D721Med (cell line): ENCODE measurements at places on chromosomes 1 and 21.

DNA sequence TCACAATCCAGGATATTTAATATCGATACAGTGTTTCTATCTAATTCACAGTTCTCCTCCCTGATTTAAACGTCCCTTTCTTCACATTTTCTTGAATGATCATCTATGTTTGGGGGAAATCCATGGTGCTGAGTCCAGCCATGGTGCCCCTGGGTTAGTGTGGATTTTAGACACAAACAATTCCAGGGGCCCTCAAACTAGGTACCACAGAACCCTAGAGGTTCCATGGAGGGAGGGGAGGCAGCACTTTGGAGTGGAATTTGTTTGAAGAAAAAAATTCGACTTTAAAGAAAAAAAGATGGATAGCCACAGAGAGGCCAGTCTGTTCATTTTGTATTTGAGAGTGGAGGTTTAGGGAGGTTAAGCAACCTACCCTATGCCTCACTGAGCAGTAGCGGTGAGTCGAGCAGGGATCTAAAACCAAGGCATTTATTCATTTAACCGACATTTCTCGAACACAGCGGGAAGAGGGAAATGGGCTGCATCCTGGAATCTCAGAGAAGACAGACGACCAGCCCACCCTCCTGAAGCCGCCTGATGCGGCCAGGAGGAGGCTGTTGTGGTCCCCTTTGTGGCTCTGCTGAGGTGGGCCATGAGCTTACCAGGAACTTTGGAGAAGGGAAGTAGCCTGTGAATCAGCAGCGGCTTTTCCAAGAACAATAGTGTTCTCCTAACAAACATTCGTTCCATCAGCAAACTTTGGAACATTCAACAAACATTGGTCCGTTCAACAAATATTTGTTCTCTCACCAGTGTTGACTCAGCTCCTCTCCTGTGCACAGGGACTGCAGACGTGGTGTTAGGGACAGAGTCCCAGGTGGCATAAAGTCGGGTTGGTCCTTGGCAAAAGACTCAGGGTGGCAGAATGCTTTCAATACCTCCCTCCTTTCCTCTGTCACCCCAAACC lies 103.5 kb upstream of the ZBTB40 start:
- no peak for DNase-seq

GRCh38 chr1:76625886-76626678 lies 241.2 kb upstream of the ST6GALNAC5 start:
- DNase-seq = no peak

GRCh38 chr1:188170411-188170810 lies 1341.7 kb downstream of the PLA2G4A start:
- DNase-seq = no peak

GRCh38 chr1:168640836-168641235 lies 64.4 kb downstream of the XCL1 start:
- DNase-seq = no peak

DNA sequence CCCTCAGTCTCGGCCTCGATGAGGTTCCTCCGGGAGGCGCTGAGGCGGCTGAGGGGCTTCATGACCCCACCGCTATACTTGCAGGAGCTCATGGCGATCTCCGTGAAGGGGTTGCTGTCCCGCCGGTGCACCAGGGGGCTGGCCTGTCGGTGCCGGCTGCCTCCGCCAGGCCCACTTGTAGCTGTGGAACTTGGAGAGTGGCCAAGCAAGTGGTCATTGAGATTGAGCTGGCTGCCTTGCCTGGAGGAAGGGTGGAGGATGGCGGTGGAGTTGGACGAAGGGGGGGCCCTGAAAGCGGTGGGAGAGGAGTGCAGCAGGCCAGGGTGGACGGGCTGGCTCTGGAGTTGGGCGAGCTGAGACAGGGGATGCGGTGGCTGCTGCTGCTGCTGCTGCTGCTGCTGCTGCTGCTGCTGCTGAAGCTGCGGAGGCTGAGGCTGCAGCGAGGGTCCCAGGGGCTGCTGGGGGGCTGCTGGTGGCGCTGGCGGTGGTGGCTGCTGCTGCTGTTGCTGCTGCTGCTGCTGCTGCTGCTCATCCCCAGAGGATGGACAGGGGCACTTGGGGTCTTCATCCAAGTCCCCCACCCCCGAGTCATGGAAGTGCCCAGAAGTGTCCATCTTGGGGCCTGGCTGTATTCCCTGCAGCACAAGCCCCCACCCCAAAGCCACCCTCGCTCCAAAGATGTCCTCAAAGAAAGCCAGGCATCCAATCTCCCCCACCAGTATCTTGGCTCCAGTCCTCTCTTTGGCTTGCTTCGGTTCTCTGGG lies 548 bp downstream of the KCNN3 start:
- DNase-seq = no peak

DNA sequence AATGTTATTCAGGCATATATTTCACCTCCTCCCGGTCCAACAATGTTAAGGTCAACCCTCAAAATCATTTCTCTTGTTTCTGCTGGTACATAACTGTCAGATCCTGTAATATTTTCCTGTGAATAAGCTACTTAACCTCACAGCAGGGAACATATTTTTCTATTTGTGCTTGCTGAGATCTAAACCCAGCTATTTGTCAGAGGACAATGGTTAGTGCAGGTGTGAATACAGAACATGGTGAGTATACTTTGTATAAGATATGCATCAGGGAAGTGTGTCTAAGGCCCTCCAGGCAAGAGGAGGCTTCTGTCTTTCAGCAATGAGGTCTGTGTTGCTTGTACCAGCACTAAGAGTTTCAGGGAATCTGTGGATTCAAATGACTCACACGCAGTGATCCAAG lies 970.6 kb downstream of the NCAM2 start:
- DNase-seq = no peak

DNA sequence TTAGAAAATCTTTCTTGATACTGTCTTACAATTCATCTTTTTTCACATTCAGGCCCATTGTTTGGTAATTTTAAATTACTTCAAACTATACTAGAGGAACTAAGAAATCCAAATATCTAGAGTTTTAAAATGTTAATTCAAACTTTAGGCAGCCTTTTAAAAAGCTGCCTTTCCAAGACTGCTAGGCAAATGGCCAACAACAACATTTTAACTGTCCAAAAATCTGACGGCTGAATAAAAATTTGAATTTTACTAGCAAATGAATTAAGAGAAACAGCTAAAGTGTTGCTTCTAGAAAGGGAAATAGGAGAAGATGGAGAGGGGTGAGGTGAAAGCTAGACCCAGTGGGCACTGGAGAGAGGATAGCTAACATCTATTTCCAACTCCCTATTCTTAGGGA lies 17.2 kb downstream of the DPYD start:
- no peak for DNase-seq

DNA sequence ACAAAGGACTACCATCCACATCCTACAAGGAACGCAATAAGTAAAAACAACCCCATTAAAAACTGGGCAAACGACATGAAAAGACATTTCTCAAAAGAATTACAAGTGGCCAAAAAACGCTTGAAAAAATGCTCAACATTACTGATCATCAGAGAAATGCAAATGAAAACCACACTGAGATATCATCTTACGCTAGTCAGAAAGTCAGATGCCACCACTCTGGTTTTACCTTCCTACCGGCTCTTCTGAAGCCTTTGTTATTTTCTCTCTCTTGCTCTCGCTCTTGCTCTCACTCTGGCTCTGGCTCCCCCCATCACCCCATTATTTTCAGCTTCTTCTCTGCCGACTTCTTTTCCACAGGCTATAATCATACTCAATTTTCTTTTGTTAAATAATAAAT lies 38.8 kb downstream of the VPS45 start:
- no peak for DNase-seq

DNA sequence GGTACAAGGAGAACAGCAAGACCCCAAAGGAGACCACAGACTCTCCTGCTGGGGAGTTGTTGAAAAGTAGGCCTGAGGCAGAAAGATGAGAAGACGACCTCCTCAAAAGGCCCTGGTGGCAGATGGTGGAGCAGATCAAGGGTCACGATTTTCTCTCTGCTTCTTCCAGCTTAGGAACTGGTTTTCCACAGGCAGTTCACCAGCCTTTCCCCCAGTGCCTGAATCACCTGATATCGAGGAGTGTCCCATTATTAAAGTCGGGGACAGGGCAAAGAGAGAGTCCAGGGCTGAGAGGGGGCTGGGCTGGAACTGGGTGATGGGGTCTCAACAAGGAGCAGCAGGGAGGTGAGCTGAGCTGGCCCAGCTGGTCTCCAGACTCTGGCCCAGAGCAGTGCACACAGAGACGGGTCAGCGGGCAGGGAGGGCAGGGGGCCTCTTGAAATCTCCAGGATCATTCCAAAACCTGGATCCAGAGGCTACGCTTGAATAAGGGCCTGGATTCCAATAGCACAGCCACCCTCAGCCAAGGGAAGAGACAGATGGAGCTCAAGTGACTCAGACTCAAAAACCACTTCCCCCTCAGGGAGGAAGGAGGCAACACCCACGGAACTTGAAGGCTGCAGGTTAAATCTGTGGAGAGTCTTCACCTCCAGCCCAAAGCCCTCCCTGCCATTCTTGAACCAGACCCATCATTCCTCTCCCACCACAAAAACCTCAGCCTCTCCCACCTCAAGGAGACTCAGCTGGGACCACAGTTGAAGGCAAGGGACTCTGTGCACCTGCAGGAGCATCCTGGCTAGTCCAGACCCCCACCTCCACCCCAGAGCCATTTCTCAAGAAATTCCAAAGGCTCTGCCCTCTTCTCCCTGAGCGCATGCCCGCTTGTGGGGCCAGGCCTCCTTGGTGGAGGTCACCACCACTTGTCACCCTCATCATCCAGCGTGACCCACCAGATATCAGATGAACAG lies at the start of gene S100A5:
Gene S100A5, minus strand, starts transcription at position 541 of the 968 bp plus-strand sequence. CDS start 743 bp downstream, outside the sequence.
- no peak for DNase-seq

GRCh38 chr21:38343691-38344090 lies 86.9 kb downstream of the KCNJ15 start:
- no peak for DNase-seq

- DNase-seq = peak; percentile 75
Measured at GRCh38 chr1:228161866-228162265, 3.7 kb upstream of the IBA57 start.

DNA sequence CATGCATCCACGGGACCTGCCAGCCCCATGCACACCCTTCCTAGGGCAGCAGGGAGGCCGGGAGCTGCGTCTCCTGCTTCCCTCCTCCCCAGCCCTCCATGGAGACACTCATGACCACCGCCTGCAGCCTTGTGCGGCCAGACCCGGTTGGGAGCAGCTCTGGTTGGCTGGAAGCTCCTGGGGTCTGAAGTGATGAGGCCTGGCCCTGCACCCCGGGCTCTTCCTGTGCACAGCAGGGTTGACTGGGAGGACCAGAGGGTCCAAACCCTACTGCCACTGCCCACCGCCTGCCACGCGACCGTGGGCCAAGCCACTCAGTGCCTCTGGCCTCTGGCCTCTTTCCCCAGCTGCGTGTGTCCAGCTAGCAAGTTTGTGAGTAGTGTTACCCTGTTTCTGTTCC lies 111.1 kb upstream of the COL6A1 start:
- DNase-seq = no peak

DNA sequence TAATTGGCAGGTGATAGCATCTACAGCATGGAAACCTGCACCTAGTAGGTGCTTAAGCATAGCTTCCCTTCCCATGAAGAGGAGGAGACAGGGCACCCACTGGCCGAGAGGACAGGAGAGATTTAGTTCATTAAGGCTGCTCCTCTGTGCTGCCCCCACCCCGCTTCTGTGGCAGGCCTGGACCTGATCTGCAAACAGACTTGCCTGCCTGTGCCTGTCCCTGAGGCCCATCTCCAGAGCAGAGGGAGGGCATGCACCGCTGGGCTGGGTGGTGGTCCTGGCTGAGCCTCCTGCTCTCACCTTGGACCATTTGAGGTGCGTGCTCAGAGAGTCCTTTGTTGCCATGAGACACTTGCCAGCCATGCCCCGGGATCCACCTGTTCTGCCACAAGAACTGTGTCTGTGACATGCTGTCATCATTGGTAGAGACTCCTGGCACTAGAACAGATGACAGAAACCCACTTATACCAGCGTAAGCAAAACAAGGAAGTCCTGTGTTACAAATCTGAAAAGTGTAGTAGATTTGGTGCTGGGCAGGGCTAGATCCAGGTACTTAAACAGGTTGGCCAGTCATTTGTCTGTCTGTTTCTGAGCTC lies 55.6 kb downstream of the PTPRF start:
- no peak for DNase-seq

DNA sequence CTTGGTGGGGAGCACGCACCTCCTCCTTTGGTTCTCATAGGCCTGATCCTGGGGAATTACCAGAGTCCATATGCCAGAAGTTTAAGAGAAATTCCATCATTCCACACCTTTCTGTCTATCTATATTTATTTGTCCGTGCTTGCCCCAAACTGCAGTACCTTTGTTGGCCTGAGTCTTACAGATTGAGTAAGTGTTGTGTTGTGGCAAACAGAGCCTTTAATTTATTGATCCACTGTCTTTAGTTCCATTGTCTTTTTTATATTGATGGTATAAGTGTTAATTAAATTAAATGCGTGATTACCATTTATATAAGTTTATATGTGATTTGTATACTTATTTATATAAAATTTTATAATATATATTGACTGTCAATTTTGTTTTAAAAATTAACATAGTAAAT lies 4.9 kb downstream of the SH3BGR start:
- DNase-seq = no peak

GRCh38 chr1:185224132-185224531 lies 67.2 kb downstream of the SWT1 start:
- no peak for DNase-seq

- no peak for DNase-seq
Measured at GRCh38 chr21:31374395-31374794, 30.3 kb upstream of the TIAM1 start.

GRCh38 chr1:185720633-185721272 lies 13.4 kb upstream of the HMCN1 start:
- no peak for DNase-seq

- no peak for DNase-seq
Measured at GRCh38 chr1:244662599-244662998, 9.7 kb downstream of the DESI2 start.

DNA sequence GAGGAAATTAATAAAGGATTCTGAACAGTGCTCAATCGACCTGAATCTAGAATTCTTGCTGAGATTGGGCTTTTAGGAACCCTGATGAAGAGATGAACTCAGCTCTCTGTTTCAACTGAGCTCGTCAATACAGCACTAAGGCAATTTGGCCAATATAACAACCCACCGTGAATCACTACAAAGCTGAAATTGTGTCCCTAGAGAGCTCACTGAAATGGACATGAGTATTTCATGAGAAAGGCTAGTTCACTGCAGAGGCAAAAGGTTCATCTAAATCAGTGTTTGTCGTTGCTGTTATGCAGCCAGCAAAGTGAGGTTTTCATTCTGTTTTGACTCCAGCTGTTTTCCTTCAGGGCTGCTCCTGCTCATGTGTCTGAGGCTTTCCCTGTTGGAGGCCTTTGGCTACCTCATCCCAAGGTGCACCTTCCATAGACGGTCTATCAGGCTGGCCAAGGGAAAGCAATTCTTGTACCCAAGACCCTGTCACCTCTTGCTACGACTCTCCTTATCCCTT lies 83.5 kb downstream of the URB2 start:
- no peak for DNase-seq

- DNase-seq = no peak
Measured at GRCh38 chr1:223836586-223836985, 9.2 kb downstream of the TP53BP2 start.

DNA sequence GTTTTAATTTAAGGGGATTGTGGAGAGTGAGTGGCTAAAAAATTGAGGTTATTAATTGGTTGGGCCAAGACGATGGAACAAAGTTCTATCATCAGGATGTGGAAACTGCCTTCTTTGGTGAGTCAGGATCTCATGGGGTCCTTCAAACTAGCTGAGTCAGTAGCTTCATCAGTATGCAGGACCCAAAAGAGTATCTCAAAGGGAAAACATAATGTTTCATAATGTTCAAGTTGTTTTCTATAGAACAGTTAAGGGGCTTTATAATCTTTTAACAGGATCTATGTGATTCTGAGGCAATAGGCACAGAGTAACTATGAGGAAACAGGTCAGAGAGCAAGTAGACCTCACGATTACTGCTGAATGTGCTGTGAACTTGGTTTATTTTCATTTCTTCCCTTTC lies 3.2 kb upstream of the OLFML2B start:
- DNase-seq = no peak
